ENCODE measurements at places on chromosomes 6 and 20. TPM values are rescaled to one million over a fixed set of nuclear protein-coding genes. Genes with fewer than 3 reads are reported as not detected.

ALDH8A1 gene
- 5.6 TPM for total RNA-seq

ARFGEF3 gene
- total RNA-seq, result 0.53 TPM

PPP1R3G gene
- 0.05 TPM for total RNA-seq

KIAA1755 gene
- total RNA-seq, result not detected

TAP1 gene
- total RNA-seq, result 328 TPM

TRIM10 gene
- not detected for total RNA-seq

CTCFL gene
- total RNA-seq, result not detected

GRCh38 chr20:2080532-2081224, 20.9 kb upstream of the STK35 start:
- no peak for DNase-seq
- H3K4me3 ChIP-seq, result no peak overlapping the region
- H3K27me3 ChIP-seq, result peaks cover 35% of the 10 kb centered on the region
- no peaks in the 10 kb centered on the region for H3K4me1 ChIP-seq
- no peaks in the 10 kb centered on the region for H3K36me3 ChIP-seq

- no peaks in the 10 kb centered on the region for H3K27me3 ChIP-seq
- H3K27ac ChIP-seq, result no peak overlapping the region
- DNase-seq, result no peak
- no peaks in the 10 kb centered on the region for H3K36me3 ChIP-seq
- H3K4me1 ChIP-seq, result peaks cover 3% of the 10 kb centered on the region
- no peak overlapping the region for H3K4me3 ChIP-seq
These were observed 4.2 kb downstream of the FOXS1 start for GRCh38 chr20:31840906-31841816.

DNA sequence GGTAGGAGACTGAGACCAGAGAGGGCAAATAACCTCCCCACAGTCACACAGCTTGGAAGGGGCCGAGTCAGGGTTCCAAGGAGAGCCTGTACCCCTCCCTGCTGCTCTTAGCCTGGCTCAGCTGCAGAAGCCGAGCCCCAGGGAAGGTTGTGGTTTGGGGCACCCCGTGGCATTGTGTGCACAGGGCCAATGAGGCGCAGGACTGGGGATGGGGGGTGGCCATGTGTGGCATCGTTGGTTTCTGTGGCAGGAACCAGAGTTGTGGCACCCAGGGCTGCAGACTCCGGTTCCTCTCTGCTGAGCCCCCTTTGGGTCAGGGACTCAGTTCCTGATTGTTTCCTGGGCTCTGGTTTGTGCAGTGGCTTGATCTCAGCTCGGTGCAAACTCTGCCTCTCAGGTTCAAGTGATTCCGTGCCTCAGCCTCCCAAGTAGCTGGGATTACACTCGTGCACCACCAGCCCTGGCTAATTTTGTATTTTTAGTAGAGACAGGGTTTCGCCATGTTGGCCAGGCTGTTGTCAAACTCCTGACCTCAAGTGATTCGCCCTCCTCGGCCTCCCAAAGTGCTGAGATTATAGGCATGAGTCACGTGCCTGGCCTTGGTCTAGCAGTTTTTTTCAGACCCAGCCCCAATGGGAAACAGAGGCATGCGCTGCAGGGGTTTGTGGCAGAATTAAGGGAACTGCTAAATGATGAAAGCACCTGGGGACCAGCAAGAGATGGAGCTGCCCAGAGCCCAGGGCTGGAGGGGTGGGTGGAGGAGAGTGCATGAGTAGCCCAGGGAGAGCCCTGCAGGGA, 221.0 kb upstream of the SULF2 start:
- DNase-seq, result no peak
- no peaks in the 10 kb centered on the region for H3K36me3 ChIP-seq
- H3K4me1 ChIP-seq, result no peaks in the 10 kb centered on the region
- peaks cover 32% of the 10 kb centered on the region for H3K27me3 ChIP-seq
- H3K4me3 ChIP-seq, result no peak overlapping the region
- H3K27ac ChIP-seq, result no peak overlapping the region

GRCh38 chr20:10492065-10492464, 57.0 kb downstream of the SLX4IP start:
- peaks cover 17% of the 10 kb centered on the region for H3K4me1 ChIP-seq
- no peak for DNase-seq
- no peak overlapping the region for H3K27ac ChIP-seq
- H3K4me3 ChIP-seq, result no peak overlapping the region
- no peaks in the 10 kb centered on the region for H3K36me3 ChIP-seq

GRCh38 chr20:52619671-52620070, 352.5 kb upstream of the TSHZ2 start:
- H3K27ac ChIP-seq, result no peak overlapping the region
- H3K27me3 ChIP-seq, result no peaks in the 10 kb centered on the region
- H3K36me3 ChIP-seq, result no peaks in the 10 kb centered on the region
- DNase-seq, result no peak
- H3K4me3 ChIP-seq, result no peak overlapping the region
- H3K4me1 ChIP-seq, result no peaks in the 10 kb centered on the region

DNA sequence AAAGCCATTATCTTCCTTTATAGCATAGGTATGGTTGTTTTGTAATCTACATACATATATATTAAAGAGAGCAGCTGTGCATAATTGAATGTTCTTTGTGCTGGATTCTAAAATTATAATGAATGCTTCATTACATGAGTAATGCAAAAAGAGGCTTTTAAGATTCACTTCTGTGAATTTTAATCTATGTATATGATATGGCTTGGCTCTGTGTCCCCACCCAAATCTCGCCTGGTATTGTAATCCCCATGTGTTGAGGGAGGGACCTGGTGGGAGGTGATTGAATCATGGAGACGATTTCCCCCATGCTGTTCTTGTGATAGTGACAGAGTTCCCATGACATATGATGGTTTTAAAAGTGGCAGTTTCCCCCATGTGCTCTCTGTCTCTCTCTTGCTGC, 255.4 kb downstream of the GRM1 start:
- no peaks in the 10 kb centered on the region for H3K4me1 ChIP-seq
- H3K27me3 ChIP-seq, result no peaks in the 10 kb centered on the region
- H3K27ac ChIP-seq, result no peak overlapping the region
- no peaks in the 10 kb centered on the region for H3K36me3 ChIP-seq

DNA sequence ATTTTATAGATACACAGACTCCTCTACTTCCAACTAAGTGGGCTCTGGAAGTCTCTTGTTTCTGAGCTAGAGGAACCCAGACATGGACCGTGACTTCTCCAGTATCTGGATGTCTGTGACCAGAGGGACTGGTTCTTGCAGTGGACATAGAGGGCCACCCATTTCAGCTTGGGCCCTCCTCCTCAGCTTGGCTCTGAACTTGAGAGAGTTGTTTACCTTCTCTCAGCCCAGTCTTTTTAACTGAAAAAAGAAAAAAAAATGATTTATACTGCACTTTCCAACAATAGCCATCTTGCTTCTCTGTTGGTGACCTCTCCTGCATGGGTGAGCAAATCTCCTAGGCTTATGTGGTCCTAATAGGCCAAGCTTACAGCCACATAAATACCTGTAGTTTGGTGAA, 60.3 kb upstream of the TMEM181 start:
- H3K4me1 ChIP-seq, result no peaks in the 10 kb centered on the region
- H3K36me3 ChIP-seq, result no peaks in the 10 kb centered on the region
- no peak for DNase-seq
- H3K4me3 ChIP-seq, result no peak overlapping the region
- H3K27ac ChIP-seq, result no peak overlapping the region
- H3K27me3 ChIP-seq, result no peaks in the 10 kb centered on the region

GRCh38 chr6:26502165-26502564, 2.1 kb downstream of the BTN1A1 start:
- H3K4me1 ChIP-seq, result peaks cover 11% of the 10 kb centered on the region
- peaks cover 2% of the 10 kb centered on the region for H3K36me3 ChIP-seq
- H3K27me3 ChIP-seq, result peaks cover 42% of the 10 kb centered on the region
- DNase-seq, result no peak
- no peak overlapping the region for H3K27ac ChIP-seq

DNA sequence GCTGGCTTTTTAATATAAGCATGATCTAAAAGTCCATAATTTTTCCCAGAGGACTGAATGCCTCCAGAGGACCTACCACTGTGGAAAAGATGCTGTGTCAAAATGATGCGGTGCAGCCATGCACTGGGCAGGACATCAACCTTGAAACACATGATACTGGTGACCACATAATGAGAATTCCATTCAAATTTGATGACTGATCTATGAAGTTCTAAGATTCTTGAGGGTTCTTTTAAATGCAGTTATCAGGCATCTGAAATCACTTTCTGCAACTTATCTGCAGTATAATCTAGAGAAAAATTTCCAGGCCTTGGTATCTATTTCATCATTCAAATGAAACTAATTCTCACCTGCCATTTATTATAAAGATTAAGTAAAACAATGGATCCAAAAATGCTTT, 15.0 kb upstream of the MARCKS start:
- H3K27ac ChIP-seq, result no peak overlapping the region
- H3K4me3 ChIP-seq, result no peak overlapping the region
- H3K36me3 ChIP-seq, result peaks cover 2% of the 10 kb centered on the region
- DNase-seq, result no peak
- peaks cover 28% of the 10 kb centered on the region for H3K27me3 ChIP-seq

DNA sequence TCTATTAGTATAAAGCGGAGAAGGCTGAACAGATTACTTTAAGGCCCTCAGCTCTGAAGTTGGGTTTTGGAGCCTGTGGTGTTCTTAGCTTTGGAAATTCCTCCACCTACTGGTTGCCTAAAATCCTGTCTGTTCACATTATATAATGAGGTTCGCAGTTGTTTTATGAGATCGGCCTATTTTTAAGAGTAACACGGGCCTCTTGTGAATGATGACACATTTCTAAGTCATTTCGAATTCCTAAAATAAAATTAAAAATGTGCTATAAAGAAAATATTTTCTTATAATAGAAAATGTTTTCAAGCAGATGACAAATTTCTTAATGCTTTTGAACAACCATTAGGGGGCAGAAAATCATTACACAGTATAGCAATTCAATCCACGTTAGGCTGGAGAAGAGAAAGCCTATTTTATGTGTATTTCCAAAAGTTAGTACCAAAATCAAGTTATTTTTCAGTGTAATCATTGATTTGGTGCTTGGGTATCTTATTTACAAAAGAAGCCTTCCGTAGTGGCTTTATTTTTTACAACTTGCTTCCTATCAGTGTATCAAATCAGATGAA, 15.8 kb upstream of the FAM8A1 start:
- peak overlapping the region; percentile 18 for H3K27ac ChIP-seq
- no peaks in the 10 kb centered on the region for H3K36me3 ChIP-seq
- H3K27me3 ChIP-seq, result peaks cover 6% of the 10 kb centered on the region
- no peak for DNase-seq
- H3K4me1 ChIP-seq, result peaks cover 12% of the 10 kb centered on the region
- no peak overlapping the region for H3K4me3 ChIP-seq

DNA sequence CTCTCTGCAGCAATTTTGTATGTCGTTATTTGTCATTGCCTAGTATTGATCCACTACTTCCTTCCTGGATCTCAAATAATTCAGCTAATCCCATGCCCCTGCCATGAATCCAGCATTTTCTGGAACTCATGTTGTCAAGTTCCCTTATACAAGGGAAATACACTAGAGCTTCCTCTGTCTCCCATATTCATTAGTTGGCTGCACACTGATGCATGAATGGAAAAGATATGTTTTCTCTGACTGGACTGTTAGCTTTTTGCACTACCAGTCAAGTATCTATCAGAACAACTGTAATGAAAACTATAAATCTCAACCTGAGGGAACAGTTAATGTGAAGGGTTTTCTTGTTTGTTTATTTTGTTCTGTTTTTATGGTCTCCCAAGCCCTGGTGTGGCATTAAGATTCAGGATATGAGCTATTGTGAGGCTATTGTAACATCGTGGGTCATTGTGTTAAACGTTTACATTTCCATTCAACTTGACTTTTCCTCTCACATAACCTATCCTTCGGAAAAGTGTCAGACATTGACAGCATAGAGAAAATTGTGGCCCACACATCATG, 102.5 kb upstream of the FAM8A1 start:
- peaks cover 20% of the 10 kb centered on the region for H3K27me3 ChIP-seq
- DNase-seq, result no peak
- no peaks in the 10 kb centered on the region for H3K36me3 ChIP-seq

DNA sequence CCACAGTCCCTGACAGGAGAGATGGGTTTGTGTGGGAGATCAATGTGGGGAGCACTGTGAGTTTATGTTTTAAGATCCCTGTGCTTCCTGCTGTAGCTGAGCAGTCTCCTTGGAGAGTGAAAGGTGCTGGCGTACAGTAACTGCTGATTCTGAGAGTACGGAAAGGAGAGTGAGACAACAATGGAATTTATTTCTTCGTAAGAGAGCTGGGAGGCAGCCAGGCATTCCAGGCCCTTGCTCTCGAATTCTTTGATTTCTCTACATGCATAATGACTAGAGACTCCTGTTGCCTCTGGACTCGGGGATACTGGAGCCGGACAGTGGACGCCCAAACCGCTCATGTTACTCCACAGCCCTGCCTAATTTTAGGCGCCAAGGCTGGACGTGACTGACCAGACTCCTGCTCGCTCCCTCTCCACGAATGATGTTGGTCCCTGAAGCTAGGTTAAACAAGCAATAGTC, 131.0 kb upstream of the PHACTR1 start:
- H3K4me1 ChIP-seq, result no peaks in the 10 kb centered on the region
- no peak overlapping the region for H3K4me3 ChIP-seq
- DNase-seq, result no peak
- peaks cover 8% of the 10 kb centered on the region for H3K27me3 ChIP-seq
- no peak overlapping the region for H3K27ac ChIP-seq

DNA sequence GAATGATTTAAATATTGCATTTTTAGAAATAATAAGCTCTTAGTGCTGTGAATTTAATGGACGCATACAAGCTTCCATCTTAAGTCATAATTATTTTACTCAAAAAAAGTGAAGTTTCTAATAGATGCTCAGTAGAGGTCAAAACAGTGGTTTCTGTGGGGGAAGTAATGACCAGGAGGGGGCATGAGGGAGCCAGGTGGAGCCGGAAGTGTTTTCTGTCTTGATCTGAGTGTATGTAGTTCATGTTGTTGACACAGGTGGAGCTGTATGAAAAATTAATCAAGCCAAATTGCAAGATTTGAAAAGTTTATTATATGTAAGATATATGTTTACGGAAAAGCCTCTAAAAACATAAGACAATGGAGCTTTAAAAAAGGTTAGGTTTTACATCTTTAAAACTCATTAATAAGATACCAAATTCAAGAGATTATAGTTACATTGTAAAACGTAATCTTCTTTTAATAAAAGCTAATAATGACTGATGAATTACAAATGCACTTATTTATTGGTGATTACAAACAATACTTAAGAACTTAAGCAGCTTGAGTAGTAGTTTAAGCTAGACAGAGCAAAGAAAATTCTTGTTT, 68.0 kb downstream of the PLAGL1 start:
- no peak overlapping the region for H3K4me3 ChIP-seq
- no peak overlapping the region for H3K27ac ChIP-seq
- H3K27me3 ChIP-seq, result no peaks in the 10 kb centered on the region
- no peaks in the 10 kb centered on the region for H3K36me3 ChIP-seq
- H3K4me1 ChIP-seq, result peaks cover 18% of the 10 kb centered on the region

- no peak for DNase-seq
- H3K4me1 ChIP-seq, result no peaks in the 10 kb centered on the region
- H3K4me3 ChIP-seq, result no peak overlapping the region
These were observed 255.0 kb upstream of the SASH1 start for GRCh38 chr6:148087659-148088058.

GRCh38 chr6:34332251-34333198, 59.9 kb downstream of the NUDT3 start:
- no peak overlapping the region for H3K27ac ChIP-seq
- H3K27me3 ChIP-seq, result no peaks in the 10 kb centered on the region
- DNase-seq, result no peak
- peaks cover 3% of the 10 kb centered on the region for H3K4me1 ChIP-seq
- no peak overlapping the region for H3K4me3 ChIP-seq
